ENCODE measurements at places on chromosomes 1 and 21.

- DNase-seq: no peak
Observed at GRCh38 chr1:245690156-245690690, 535.4 kb downstream of the KIF26B start.

- no peak for DNase-seq
Observed at GRCh38 chr1:37476087-37476452, 1.7 kb downstream of the ZC3H12A start.

- DNase-seq: no peak
Observed at GRCh38 chr1:46526013-46526690, 25.3 kb downstream of the KNCN start.

DNA sequence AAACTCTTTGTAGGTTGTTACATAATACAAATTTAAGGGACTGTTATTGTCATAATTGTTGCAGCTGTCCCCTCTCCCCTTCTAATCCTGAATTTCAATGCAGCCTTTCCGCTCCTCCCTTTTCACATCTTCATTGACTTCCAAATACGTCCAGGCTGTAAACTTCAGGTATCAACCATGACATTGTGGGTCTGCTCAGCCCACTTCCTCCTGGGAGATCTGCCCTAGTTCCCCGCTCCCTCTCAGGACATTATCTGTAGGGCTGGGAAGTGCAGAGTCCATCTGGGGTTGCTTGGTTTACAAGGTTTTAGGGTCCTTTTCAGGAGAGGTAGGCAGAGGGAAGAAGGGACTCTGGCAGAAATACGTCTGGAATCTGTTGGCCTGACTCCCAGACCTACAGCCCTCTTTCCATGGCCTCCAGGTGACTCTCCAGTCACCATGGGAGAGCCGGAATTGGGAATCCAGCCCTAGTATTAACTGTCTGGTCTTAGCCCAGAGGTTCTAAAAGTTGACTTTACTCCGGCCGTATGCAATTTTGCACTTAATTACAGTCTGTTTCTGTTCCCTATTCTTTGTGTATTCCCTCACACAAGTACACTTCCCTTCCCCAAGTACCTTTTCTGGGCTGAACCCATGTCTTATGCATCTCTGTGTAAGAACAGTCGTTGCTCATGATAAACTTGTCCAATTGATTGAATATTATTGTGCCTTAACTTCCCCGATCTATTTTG is 4.7 kb upstream of the DENND2D start:
- DNase-seq: no peak

Measured in GM13976 (cell line).